ENCODE measurements at places on chromosomes 6 and 20.

GRCh38 chr6:169487579-169488436, 214.0 kb downstream of the WDR27 start:
- H3K27ac ChIP-seq = no peak overlapping the region
- no peaks in the 10 kb centered on the region for H3K27me3 ChIP-seq
- no peak for DNase-seq
- H3K4me1 ChIP-seq = peaks cover 11% of the 10 kb centered on the region
- H3K4me3 ChIP-seq = no peak overlapping the region

- no peaks in the 10 kb centered on the region for H3K36me3 ChIP-seq
- DNase-seq = no peak
- H3K4me3 ChIP-seq = no peak overlapping the region
- H3K27ac ChIP-seq = no peak overlapping the region
- no peaks in the 10 kb centered on the region for H3K27me3 ChIP-seq
Observed at GRCh38 chr20:9150679-9151078, 81.8 kb downstream of the PLCB4 start.

DNA sequence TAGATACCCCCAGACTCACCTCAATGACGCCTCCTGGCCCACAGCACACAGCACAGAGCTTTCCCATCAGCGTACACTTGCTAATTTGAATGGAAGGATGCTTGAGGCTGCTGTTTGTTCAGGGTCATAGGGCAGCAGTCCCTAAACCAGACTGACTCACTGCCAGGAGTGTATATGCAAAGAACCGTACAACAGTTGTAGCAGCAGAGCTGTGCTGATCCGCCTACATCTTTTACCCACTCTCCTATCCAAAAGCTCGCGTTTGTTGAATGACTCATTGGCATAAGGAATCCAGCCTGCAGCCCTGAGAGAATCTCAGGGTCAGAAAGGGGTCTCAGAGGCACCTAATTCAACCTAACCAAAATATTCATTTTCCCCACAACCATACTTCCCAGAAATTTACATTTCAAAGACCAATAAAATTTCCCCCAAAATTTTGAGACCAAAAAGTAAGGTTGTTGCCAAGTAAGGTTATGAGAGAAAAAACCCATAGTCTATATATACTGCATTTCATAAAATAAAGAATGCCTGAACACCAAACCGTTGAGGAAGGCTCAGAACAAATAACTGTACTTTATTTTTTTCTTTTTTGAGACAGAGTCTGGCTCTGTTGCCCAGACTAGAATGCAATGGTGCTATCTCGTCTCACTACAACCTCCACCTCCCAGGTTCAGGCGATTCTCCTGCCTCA, 35.3 kb upstream of the CCND3 start:
- H3K4me1 ChIP-seq = no peaks in the 10 kb centered on the region
- no peak overlapping the region for H3K27ac ChIP-seq
- H3K27me3 ChIP-seq = no peaks in the 10 kb centered on the region

- H3K4me1 ChIP-seq = no peaks in the 10 kb centered on the region
- no peaks in the 10 kb centered on the region for H3K36me3 ChIP-seq
- no peak for DNase-seq
- H3K27ac ChIP-seq = no peak overlapping the region
- H3K27me3 ChIP-seq = no peaks in the 10 kb centered on the region
- no peak overlapping the region for H3K4me3 ChIP-seq
Observed at GRCh38 chr6:37731888-37732287, 34.2 kb upstream of the MDGA1 start.

DNA sequence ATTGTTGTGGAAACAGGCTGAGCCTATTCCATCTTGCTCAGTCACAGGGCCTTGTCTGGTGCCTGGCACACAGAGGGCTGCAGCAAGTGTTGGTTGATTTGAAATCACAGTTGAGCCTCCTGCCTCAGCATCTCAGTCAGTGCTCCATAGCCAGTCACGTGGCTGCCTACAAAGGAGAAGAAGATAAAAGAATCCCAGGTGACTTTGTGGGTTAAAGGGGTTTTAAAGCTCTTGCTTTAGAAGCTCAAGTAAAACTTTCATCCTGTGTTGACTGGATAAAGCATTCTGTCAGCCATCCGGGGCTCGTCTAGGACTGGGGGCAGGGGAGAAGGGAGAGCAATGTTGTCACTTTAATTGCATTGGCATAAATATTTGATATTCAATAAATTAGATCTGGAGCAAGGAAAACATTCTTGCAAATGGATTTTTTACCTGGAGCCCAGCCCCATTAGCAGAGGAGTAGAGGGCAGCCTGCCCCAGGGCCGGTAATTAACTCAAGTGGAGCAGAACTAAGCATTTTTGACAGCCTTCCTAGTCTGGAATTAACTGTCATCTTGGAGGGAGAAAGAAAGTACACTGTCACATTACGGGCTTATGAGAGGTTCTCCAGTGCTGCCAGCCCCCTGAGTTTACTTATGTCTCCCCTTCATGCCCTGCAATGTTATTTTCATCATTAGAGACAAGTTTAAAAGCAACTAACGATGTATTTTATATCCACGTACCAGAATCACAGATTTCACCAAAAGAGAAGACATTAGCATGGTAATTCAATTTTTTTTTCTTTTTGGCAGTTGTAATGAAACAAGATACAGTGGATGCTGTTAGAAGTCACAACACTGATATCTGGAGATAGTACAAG, 71.7 kb upstream of the GTSF1L start:
- H3K4me3 ChIP-seq = no peak overlapping the region
- DNase-seq = no peak
- no peaks in the 10 kb centered on the region for H3K27me3 ChIP-seq
- no peak overlapping the region for H3K27ac ChIP-seq
- no peaks in the 10 kb centered on the region for H3K36me3 ChIP-seq
- H3K4me1 ChIP-seq = no peaks in the 10 kb centered on the region

DNA sequence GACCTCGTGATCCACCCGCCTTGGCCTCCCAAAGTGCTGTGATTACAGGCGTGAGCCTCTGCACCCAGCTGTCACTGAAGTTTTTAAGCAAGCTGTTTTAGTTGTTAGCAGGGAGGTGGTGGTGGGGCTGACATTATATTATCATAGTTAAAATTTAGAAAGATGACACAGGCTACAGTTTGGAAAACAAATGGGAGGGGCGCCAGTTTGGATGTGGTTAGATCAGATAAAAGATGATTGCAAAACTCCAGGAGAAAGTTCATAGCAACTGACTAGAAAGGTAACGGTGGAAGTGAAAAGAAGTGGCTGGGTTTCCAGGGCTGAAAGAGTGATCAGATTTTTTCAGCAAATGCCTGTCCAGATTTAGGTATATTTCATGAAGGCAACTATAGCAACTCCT, 311.9 kb upstream of the CITED2 start:
- H3K4me3 ChIP-seq = no peak overlapping the region
- no peaks in the 10 kb centered on the region for H3K27me3 ChIP-seq
- H3K27ac ChIP-seq = peak overlapping the region; percentile 40
- H3K4me1 ChIP-seq = no peaks in the 10 kb centered on the region
- no peaks in the 10 kb centered on the region for H3K36me3 ChIP-seq

GRCh38 chr20:19668418-19668817, 89.6 kb upstream of the RIN2 start:
- no peak overlapping the region for H3K4me3 ChIP-seq
- H3K36me3 ChIP-seq = no peaks in the 10 kb centered on the region
- H3K27me3 ChIP-seq = no peaks in the 10 kb centered on the region
- no peak for DNase-seq
- H3K27ac ChIP-seq = no peak overlapping the region

- no peak overlapping the region for H3K4me3 ChIP-seq
- no peak overlapping the region for H3K27ac ChIP-seq
- H3K27me3 ChIP-seq = no peaks in the 10 kb centered on the region
- DNase-seq = no peak
- H3K36me3 ChIP-seq = no peaks in the 10 kb centered on the region
- H3K4me1 ChIP-seq = no peaks in the 10 kb centered on the region
Observed at GRCh38 chr6:155340464-155341129, 26.3 kb upstream of the TFB1M start.

- H3K27ac ChIP-seq = peak overlapping the region; percentile 92
- peak overlapping the region; percentile 88 for H3K4me3 ChIP-seq
- H3K27me3 ChIP-seq = no peaks in the 10 kb centered on the region
- H3K36me3 ChIP-seq = peaks cover 28% of the 10 kb centered on the region
Observed at GRCh38 chr6:32178547-32179440, 589 bp downstream of the RNF5 start.

DNA sequence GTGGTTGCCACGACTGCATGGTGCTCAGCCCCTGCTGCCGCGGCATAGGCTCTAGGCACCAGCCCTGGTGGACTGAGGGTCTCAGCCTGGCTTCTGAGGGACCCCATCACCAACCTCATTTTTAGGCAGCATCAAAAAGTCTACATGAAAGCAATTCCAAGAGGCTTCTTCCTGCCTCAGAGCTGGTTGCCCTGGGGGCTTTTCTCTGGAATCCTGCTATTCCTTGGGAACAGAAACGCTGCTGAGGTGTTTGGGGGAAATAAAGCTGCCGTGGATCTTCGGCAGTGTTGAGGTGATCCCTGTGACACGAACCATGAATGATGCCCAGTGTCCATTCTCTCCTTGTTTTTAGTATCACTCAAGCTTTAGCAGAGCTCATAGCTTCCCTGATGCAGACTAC, 148.4 kb upstream of the LRFN2 start:
- no peaks in the 10 kb centered on the region for H3K27me3 ChIP-seq
- DNase-seq = no peak
- no peak overlapping the region for H3K27ac ChIP-seq
- H3K4me3 ChIP-seq = no peak overlapping the region
- H3K36me3 ChIP-seq = no peaks in the 10 kb centered on the region
- no peaks in the 10 kb centered on the region for H3K4me1 ChIP-seq

GRCh38 chr20:49969946-49970345, 12.8 kb upstream of the SNAI1 start:
- no peak overlapping the region for H3K27ac ChIP-seq
- no peak for DNase-seq
- no peaks in the 10 kb centered on the region for H3K27me3 ChIP-seq
- H3K4me3 ChIP-seq = no peak overlapping the region

DNA sequence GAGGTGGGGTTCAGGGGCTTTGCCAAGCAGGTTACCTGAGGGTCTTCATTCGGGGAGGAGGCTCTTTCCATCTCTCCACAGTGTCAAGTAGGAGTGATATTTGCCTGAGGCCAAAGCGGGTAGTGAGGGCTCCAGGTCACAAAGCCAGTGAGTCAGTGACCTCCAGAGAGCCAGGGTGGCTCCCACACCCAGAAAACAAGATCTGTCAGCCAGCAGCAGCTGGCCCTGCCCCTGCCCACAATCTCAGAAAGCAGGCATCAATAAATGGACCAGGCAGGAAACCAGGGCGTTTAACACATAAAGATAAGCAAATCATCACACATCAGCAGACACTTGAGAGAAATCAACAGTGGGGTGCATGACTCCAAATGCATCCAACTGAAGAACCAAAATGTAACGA, 250.8 kb downstream of the CDH26 start:
- no peak overlapping the region for H3K27ac ChIP-seq
- H3K27me3 ChIP-seq = no peaks in the 10 kb centered on the region
- H3K4me3 ChIP-seq = no peak overlapping the region
- DNase-seq = no peak
- H3K4me1 ChIP-seq = no peaks in the 10 kb centered on the region

DNA sequence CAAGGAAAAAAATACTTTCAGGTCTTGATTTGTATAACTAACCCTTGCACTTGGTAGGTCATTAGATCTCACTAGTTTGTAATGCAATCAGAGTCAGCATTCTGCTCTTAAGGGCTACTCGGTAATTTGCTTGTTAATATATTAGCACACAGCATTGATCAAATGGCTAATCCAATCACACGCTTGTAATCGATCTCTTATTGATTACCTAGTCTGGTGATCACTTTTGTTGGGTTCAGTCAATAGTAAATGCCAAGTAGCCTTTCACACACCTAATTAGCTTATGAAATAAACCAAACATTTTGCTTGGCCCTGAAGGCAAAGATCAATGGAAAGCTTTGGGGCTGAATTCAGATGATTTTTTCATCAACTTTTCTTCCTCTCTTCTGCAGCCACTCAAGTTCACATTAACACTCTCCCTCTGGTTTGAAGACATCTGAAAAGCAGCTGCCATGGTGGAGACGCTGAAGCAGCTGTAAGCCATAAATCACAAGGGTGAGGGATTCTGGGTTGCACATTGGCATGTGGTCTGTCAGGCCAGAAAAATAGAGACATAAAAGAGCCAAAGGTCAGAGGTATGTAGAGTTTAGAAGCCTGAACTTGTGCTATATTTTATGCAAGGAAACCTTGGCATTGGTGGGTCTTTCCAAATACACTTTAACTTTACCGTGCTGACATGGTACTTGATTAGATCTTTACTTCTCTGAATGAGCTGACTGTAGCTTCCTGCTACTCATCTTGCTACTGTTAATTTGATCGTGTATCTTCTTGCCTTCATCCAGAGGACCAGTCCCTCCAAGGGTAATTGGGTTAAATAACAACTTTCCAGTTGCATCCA, 234.4 kb downstream of the SIM1 start:
- no peak for DNase-seq
- no peaks in the 10 kb centered on the region for H3K27me3 ChIP-seq
- H3K36me3 ChIP-seq = no peaks in the 10 kb centered on the region
- no peak overlapping the region for H3K27ac ChIP-seq
- H3K4me3 ChIP-seq = no peak overlapping the region

- no peak overlapping the region for H3K27ac ChIP-seq
- no peak for DNase-seq
- no peaks in the 10 kb centered on the region for H3K4me1 ChIP-seq
- H3K4me3 ChIP-seq = no peak overlapping the region
- H3K36me3 ChIP-seq = no peaks in the 10 kb centered on the region
Observed at GRCh38 chr20:56628015-56628872, 862 bp upstream of the TFAP2C start.

GRCh38 chr6:118843685-118844390, 50.1 kb upstream of the ASF1A start:
- H3K4me3 ChIP-seq = no peak overlapping the region
- H3K27ac ChIP-seq = no peak overlapping the region
- H3K36me3 ChIP-seq = no peaks in the 10 kb centered on the region
- H3K27me3 ChIP-seq = no peaks in the 10 kb centered on the region
- no peaks in the 10 kb centered on the region for H3K4me1 ChIP-seq

DNA sequence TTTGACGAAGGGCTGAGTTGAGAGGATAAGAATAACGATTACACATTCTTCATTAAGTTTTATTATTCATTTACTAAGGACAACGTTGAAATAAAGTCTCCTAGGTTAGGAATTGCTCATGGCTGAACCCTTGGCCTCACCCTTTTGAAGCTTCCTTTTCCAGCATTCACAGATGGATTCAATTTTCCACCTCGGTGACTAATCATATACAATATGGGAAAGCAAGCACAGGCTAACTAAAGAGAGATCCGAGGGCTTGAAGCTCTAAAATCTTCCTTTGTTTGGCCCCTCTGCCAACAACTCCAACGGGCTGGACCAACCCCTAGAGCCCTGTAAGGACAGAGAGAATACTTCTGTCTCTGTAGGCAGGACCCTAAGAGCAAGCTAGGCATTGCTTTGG, 159.5 kb downstream of the SOD2 start:
- no peak overlapping the region for H3K27ac ChIP-seq
- no peaks in the 10 kb centered on the region for H3K36me3 ChIP-seq
- H3K4me3 ChIP-seq = no peak overlapping the region
